Left renal cortex interstitium (tissue), 4 donors: ENCODE measurements at places on chromosomes 13 and 19.

- no peak for DNase-seq
Measured at GRCh38 chr13:62324842-62325241, 909.2 kb upstream of the PCDH20 start.

GRCh38 chr13:107867701-107868661, 347.4 kb downstream of the LIG4 start:
- no peak for DNase-seq

DNA sequence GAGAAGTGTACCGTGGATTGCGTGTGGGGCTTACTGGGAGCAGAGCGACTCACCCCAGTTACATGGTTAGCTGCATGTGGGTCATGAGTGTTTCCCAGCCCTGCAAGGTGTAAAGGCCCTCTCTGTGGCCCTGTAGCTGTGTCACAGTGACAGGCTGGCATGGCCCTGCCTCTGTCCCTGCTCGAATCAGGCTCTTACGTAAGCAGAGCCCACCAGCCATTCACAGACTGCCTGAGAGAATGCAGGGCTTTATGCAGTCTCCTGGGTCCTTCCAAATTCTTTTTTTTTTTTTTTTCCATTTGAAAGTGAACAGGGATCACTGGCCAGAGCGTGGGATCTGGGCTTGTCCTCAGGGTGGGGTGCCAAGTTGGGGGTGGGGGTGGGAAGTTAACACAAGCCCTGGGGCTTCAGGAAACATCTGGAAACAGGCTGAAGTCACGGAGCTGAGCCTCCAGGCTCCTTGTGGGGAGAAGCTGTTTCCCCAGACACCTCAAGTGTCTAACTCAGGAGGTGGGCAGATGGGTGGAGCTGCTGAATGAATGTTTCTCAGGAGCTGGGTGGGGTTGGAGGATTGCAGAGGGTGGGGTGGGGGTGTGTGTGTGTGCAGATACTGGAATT, 13.4 kb downstream of the TECR start:
- no peak for DNase-seq

GRCh38 chr13:30593001-30593400, 24.7 kb upstream of the USPL1 start:
- DNase-seq, result no peak

DNA sequence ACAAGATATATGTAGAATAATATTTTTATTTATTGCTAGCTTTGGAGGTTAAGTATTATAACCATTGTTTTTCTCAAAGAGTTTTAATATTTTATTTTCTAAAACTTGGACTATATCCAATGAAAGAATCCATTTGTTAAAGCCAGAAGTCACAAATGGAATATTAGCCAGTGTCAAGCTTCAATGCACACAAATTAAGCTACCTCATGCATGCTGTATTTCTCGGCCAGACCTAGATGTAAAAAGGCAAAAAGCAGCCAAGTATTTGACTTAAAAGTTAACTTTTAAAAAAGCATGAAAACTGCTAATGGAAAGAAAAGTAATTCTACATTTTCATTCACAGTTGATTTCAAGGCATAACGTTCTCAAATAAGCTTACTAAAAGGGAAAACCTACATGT, 160.0 kb upstream of the ATXN8OS start:
- DNase-seq, result no peak

GRCh38 chr13:83295686-83296085, 586.6 kb downstream of the SLITRK1 start:
- DNase-seq, result no peak

DNA sequence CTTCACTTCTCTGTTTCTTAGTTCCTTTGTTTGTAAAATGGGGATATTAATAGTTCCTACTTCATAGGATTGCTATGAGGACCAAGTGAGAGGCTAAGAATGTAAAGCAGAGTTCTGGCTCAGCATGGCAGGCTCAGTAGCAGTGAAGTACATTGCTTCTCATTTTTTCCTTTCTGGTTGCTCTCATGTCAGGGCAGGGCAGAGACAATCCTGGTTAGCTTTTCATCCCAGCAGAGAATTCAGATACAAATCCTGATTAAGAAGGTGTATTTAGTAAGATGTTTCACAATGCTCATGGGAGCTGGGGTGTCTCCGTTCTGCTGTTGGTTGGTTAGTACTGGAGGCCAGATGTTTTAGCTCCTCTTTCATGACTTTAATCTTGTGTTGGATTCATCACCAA, 42.9 kb downstream of the WASF3 start:
- DNase-seq, result no peak

DNA sequence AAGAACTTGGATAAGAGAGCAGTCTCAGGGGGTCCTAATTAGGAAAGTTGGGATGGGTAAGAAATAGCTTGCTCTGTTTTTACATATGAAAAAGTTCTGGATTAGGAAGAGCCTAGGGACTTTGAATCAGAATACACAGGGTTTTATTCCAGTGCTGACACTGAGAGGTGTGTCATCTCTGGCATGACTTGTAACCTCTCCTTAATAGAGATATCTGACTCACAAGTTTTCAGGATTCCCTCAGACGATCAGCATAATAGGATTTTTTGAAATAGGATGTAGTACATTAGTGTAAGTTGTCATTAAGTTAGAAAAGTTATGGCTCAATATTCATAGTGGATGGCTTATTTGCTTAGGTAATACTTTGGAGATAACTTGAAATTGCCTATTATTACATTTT, 555.2 kb upstream of the MIR17HG start:
- no peak for DNase-seq

DNA sequence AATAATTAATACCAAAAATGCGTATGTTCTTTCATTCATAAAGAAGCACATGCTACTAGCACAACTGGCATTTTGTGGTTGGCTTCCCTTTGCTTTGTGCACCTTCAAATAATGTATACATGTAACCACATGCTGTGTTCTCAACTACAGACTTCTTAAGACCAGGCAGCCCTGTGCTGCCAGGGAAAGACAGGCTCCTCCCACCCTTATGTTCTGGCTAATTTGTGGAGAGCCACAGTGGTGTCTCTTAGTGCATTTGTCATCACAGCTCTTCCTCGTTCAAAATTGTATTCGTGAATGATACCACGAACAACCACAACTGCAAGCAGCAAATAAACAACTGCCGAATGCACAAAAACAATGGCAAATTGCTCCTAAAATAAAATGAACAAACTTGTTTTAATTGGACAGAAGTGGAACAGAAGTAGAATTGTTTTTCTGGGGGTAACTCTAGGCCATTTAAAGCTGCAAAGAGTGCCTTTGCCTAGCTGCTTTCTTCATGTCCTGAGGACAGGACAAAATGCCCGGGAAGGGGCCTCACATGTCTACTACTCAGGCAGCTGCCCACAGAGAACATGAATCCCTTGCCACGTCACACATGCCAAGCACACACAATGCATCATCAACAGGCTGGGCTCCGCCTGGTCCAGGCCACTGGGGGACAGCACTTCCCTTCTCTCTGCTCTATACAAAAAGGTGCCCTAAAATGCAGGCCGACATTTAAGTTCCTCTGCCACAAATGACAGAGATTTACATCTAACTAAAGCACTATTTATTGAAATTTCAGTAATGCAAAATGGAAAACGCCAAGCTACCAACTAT, 21.7 kb downstream of the IRS2 start:
- no peak for DNase-seq

DNA sequence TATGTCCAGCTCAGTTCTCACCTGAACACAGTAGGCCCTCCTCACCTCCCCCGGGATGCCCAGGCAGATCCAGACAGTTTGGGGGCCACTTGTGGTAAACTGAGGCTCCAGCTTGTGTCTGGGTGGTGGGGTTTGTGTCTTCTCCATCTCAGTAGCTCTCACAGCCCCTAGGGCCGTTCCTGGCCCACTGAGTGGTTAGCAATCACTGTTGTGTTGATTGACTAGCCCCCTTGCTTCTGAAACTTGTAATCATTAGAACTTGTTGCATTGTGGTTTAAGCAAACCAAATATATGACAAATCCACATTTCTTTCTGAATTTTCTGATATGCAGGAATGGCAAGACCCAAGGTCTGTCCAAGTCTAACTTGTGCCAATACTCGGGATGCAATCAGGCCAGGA, 13.9 kb upstream of the ZNF536 start:
- DNase-seq, result no peak

- DNase-seq, result no peak
Measured at GRCh38 chr13:52686376-52686775, 33.7 kb downstream of the SUGT1 start.

GRCh38 chr19:50152578-50152977, 10.5 kb downstream of the IZUMO2 start:
- DNase-seq, result no peak

- no peak for DNase-seq
Measured at GRCh38 chr13:94270556-94270955, 208.9 kb downstream of the DCT start.

- no peak for DNase-seq
Measured at GRCh38 chr19:522726-523125, 8.8 kb upstream of the CDC34 start.

- DNase-seq, result no peak
Measured at GRCh38 chr13:22278336-22278929, 607.6 kb downstream of the FGF9 start.

DNA sequence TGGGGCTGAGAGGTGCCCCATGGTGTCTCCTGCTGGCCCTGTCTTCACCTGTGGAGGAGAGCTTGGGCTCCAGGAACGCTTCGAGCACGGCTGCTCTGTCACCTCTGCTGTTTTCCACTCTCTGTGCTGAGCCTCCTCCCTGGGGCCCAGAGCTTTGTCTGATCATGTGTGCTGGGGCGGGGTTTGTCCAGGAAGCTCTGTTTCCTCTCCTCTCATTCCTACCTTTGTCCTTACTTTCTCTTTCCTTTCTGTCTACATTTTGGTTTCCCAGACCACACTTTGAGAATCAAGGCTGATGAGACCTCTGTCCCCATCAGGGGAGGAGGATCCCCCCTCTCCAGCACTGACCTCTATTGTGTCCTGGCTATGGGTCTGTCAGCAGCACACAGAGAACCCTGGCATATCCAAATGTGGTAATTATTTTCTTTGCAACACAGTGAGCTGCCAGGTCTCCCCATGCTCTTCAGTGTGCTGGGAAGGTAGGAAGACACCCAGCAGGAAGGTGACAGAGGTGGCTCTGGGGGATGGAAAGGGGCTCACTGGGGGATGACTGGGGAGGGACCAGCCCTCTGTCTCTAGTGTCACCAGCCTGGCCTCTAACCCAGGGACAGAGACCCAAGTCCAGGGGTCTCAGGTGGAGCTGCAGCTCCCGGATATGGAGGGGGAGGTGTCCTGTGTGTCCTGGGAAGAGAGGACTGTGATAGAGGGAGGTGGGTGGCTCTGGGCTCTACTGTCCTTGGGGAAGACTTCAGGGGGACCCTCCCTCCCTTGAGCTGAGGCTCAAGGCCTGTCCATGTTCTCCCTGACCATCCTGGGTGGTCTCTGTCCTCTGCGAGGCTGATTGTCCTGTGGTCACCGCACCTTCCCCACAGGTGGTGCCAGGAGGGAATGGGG, at the start of gene CEACAM1:
TSS of gene CEACAM1 (minus strand) at position 128 of the 894 bp plus-strand sequence. CDS start at position 21, 107 bp downstream.
- no peak for DNase-seq

- DNase-seq, result no peak
Measured at GRCh38 chr13:98919566-98919965, 58.3 kb downstream of the DOCK9 start.

GRCh38 chr13:89061821-89062220, 1390.7 kb downstream of the SLITRK5 start:
- DNase-seq, result no peak

DNA sequence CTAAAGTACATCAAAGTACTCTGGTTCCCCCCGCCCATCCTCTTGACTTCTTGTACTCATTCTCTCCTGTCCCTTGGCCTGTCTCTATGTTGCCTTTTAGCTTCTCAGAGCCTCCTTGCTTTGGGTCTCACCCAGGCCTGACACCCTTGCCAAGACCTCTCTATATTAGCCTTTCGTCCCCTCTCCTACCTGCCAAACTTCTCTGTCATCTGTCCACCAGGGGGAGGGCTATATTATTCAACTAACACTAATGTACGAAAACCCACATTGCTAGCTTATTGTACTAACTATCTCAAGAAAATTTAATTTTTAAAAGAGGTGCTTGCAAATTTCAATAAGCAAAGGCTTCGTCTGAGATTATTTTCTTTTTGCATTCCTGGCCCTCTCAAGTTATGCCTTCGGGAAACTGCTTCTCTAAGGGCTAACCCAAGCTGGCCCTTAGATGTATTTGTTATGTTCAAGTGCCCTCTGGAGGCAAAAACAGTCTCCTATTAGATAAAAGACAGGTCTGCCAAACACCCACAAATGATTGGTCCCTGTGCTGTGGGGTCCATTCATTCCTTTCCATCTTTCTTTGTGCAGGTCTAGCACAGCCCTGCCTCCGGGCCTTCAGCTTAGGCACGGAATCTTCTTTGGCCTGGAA, 6.3 kb upstream of the MRPS31 start:
- DNase-seq, result no peak

DNA sequence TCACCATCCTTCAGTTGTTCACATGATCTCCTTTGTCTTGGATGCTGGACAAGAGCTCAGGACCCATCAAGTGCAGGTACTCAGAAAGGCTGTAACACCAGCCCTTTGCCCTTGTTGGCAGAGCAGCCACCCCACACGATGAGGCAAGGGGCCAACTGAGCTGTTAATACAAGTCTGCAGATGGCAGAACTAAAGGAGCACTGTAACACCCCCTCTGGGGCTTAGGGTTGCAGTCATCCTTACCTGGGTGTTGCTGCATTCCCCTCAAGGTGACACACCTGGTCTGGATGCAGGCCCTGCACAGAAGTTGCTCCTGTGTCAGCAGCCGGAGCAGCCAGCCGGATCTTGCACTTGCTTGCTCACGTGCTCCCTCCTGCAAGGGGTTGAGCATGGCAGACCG, 52.0 kb downstream of the STARD13 start:
- no peak for DNase-seq

DNA sequence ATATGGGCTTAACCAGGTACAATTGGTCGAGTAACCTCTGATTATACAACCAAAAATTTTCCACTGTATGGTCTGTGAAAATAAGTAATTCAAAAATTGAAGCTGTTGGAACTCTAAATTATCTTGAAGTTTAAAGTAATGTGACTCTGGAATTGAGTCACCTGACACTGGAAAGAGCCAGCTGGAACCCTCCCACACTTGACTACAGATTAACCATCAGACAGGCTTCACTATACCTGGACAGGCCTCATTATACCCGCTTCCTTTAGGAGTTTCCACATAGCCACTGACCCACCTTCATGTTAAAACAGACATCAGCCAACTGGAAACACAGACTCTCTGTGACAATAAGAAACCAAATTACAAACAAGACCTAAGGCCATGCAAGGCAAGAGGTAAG, 1.3 kb downstream of the ZNF433 start:
- no peak for DNase-seq

GRCh38 chr13:20442798-20443381, 82.8 kb downstream of the CRYL1 start:
- no peak for DNase-seq

GRCh38 chr13:100941377-100942368, 267.1 kb upstream of the TMTC4 start:
- no peak for DNase-seq

DNA sequence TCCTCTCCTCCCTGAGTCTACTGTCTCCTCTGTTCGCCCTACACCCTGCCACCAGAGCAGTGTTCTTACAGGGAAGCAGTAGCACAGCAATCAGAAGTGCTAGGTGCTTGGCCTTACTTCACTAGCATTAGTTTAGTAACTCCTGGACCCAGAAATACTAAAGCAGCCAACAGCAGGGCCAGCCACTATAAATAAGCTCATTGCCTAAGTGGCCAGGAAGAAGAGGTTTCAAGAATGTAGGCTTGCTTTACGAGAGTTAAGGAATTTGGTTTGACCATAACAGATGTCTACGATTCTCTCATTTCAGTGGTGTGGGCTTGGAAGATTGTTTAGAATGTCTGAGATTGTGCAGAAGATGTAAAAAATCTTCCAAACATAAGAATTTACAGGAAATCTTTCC, 103.3 kb downstream of the ZAR1L start:
- no peak for DNase-seq

- DNase-seq, result no peak
Measured at GRCh38 chr13:28533125-28533436, 38.2 kb upstream of the FLT1 start.

GRCh38 chr19:54478677-54479266, 5.7 kb upstream of the CDC42EP5 start:
- DNase-seq, result no peak
